Activated T-cell treated with anti-CD3 and anti-CD28 coated beads for 48 hours (primary cell): ENCODE measurements at places on chromosomes 12 and 14.
A peak's percentile ranks its signal among the peaks of the same experiment; 100 is the strongest.

GRCh38 chr12:65279369-65280112 is 1.1 kb downstream of the MSRB3 start:
- DNase-seq, result no peak

GRCh38 chr12:56103823-56104108 is 593 bp upstream of the PA2G4 start:
- DNase-seq, result no peak

DNA sequence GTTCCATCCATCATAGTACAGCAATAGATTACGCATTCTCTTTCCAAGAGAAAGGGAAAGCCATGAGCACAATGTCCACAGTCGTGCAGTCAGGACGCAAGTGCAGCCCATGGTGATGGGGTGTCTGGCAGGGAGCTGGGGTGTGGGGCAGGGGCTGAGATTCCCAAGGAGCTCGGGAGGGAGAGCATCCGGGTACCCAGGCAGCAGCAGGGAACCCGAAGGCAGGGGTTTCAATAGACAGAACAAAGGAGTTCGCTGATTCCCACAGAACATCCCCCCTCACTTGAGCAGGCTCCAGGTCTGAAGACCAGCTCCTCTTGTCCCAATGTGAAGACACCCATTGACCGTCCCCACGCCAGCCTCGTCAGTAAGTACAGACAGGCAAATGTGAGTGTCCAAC is 13.5 kb downstream of the ANHX start:
- no peak for DNase-seq

GRCh38 chr12:4272424-4273272 is 914 bp upstream of the CCND2 start:
- DNase-seq, result peak; percentile 73

DNA sequence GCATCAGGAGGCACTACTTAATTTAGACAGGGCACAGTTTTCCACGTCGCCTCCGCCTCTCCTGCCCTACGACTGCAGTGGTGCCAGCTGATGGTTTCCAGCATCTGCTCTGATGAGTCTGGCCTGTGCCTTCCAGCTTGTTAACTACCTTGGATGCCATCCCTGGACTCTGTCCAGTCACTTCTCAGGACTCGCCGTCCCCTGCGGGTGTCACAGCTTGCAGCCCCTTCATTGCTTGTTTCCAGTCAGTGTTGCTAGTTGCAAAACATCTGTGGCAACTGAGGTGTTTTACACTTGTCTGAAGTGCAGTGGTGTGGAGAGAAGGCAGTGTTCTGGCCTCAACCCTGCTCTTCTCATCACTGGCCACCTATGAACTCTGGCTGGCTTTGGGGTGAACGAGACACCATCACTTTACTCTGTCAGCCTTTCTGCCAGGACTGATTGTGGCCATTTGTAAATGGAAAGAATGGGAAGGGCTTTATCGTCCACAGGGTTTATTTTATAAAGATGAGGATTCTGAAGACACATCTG is 8.3 kb downstream of the ADGRD1 start:
- no peak for DNase-seq

DNA sequence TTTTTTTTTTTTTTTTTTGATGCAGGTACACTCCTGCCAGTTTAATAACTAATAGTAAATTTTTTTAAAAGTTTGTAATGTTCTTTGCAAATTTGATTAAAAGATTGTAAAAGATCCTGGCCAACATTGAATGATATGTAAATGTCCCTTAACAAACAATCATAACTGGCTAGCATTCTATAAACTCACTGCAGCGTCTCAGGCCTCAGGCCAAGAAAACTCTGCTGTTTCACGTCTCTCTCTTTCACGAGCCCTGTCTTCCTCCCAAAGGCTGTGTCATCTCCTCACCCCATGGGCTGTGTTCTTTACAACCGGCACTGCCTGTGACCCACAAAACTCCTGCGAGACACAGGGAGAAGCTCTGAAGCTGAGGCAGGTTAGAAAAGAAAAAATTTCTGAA is 103.3 kb downstream of the NUAK1 start:
- no peak for DNase-seq

DNA sequence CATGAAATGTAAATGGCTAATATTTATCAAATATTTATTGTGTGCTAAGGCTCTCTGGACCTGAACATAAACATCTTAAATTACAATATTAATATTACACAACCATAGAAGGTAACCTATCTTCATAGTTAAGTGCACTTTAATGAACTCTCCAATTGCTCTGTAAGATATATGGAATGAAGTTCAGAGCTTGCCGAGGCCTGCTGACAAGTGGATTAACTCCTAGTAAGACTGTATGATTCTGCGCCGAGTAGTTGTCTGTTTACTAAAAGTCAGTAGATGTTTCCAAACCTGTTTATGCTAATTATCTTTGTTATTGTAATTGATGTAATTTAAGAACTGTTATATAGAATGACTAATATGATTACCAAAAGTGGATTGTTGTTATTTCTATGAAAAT is 77.2 kb downstream of the PTPRR start:
- DNase-seq, result no peak

GRCh38 chr14:100570726-100571454 is 16.3 kb downstream of the BEGAIN start:
- DNase-seq, result no peak

DNA sequence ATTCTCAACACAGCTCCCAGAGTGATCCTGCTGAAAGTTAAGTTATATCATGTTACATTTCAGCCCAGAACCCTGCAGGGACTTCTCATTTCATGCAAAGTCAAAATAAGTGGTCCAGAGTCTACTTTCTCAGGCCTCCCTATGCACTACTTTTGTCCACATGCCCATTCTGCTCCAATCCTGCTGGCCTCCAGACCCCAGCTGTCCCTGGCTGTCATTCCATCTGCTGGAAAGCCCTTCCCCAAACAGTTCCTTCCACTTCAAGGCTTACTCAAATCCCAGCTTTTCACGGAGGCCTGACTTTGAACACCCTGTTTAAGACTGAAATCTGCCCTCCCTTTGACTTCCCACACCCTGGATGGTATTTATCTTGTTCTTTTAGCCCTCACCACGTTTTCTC is 109.8 kb upstream of the DNM1L start:
- no peak for DNase-seq

DNA sequence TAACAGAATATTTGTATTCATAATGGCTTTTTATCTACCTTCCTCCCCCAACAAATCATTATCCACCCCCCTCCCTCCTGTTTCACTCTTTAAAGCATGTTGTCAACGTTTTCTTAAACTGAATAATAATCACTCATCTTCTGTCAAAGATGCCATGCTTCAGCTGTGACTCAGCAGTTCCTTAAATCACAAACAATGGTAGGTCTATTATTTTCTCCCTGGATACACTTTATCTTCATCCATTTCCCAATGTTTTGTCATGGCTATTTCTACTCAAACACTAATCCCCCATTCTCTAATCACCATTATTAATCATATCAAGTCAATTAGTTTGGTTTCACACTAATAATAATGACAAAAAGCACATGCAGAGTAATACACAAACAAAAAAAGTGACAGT is 6.5 kb downstream of the CLEC12B start:
- DNase-seq, result no peak

DNA sequence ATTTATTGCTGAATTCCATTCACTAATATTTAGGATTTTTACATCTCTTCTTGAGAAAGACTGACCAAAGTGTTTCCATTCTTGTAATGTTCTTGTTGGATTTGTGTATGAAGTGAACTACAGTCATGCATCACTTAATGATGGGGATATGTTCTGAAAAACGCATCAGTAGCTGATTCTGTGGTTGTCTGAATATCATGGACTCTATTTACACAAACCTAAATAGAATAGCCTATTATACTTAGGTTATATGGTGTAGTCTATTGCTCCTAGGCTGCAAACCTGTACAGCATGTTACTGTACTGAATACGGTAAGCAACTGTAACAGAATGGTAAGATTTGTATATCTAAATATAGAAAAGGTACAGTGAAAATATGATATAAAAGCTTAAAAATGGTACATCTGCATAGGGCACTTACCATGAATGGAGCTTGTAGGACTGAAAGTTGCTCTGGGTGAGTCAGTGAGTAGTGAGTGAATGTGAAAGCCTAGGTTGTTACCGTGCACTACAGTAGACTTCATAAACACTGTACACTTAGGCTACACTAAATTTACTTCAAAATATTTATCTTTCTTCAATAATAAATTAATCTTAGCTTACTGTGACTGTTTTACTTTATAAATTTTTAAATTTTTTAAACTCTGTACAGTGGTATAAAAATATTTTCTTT is 27.6 kb upstream of the P2RX4 start:
- no peak for DNase-seq

- no peak for DNase-seq
Observed at GRCh38 chr12:130552483-130552996, 163.6 kb downstream of the RIMBP2 start.

GRCh38 chr12:93592641-93593406 is 20.3 kb downstream of the SOCS2 start:
- DNase-seq, result no peak

GRCh38 chr12:43112101-43112920 is 439.7 kb downstream of the ADAMTS20 start:
- DNase-seq, result no peak

DNA sequence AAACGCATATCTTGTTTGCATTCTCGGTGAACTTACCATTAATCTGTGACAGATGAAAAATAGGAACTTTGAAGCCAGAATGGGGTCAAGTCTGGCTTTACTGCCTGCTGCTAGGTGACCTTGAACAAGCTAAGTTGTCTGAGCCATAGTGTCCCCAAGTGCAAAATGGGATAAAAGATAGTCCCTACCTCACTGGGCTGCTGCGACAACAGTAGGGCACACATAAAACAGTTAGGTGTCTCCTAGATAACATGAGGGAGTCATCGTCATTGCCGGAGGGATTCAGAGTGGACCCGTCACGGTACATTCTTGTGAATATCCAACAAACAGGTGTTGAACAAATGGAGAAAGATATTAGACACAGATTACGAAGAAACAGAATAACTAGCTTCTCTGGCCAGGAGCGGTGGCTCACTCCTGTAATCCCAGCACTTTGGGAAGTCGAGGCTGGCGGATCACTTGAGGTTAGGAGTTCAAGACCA is 71.2 kb downstream of the NINJ2 start:
- DNase-seq, result no peak

DNA sequence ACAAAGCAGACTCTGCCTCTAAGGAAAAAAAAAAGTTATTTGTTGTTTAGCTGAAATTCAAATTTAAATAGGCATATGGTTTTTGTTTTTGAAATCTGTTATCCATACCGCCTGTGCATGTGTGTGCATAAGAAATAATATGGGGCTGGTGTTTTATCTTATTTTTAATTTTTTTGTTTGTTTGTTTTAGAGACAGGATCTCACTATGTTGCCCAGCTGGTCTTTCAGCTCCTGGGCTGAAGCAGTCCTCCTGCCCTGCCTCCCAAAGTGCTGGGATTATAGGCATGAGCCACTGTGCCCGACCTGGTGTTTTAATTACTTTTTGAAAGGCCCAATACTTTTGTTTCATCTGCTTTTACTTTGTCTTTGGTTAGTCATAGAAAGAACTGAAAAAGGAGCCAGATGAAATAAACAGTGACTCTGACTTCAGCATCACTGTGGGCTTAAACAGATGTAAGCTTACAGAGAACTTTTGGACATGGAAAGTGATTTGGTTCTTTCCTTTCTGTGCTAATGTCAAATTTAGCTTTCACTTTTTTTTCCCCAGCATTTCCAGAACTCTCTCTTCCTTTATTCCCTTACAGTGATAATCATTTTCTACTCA is 37.2 kb downstream of the SUPT16H start:
- DNase-seq, result no peak

DNA sequence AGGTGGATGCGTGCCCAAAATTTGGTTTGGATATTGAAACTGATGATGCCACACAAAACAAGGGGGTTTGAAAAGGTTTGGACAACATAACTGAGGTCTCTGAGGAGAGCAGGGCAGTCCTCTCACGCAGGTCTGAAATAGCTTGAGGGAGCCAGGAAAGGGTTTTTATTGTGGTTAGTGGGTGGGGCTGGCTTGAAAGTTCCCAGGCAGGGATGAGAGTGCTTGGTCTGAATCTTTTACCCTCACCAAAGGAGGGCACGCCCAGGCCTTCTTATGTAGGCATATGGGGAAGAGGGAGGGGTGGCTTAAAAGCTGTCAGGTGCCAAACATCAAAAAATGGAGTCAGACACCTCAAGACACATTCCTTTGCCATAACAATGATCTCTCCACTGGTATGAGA is 493.1 kb upstream of the CCDC196 start:
- no peak for DNase-seq

GRCh38 chr14:56752428-56752827 is 57.9 kb downstream of the OTX2 start:
- no peak for DNase-seq

GRCh38 chr14:64768401-64769095 is 64.3 kb downstream of the PLEKHG3 start:
- no peak for DNase-seq

- no peak for DNase-seq
Observed at GRCh38 chr12:106769078-106769477, 5.4 kb upstream of the RIC8B start.

GRCh38 chr12:124923905-124924734 is 9.7 kb upstream of the UBC start:
- no peak for DNase-seq

DNA sequence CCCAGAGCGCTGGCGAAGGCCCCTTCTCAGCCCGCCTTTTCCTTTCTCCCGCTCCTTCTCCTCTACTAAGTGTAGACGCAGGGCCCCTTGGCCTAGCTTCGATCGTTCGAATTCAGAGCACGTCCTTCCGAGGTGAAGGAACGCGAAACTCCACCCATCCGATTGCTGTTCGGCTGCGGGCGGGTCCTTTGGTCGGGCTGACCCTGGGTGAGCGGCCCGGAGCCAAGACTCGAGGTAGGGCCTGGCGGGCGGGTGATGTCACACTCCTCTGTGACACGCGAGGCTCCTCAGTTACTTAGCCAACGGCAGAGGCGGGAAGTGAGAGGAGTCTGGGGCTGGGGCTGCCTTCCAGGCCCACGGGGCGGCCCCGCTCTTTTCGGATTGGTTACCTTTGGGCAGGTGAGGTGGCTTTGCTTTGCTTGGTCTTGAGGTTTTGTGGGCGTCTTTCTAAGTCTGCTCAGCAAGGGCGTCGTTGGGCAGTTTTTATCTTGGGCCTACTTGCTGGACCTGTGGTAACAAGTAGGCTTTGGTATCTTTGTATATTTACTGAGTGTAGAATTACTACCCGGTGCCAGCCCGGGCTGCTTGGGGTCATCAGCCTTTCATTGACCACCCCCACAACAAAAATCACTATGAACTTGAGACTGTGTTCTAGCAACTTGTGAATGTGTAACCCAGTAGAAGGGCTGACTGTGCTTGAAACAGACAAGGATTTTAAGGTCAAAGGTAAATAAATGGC is 694 bp downstream of the TMBIM6 start:
- DNase-seq, result peak; percentile 84

GRCh38 chr14:65263177-65263788 is 149.2 kb upstream of the FUT8 start:
- no peak for DNase-seq

DNA sequence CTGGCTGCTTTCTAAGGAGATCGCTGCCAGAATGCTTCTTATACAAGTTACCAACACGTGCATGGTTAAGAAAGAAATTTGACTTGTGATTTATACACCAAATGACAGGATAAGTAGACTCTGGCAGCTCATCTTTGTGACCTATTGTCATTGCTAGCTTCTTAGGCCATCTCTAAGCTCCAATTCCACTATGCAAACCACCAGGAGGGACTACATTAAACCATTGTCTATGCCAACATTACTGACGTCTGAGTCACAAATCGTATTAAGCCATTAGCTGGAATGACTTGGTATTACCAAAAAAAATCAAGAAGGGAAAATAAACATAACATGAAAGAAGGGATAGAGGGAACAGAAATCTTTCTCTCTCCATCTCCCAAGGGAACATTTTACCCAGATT is 15.8 kb upstream of the VPS33A start:
- no peak for DNase-seq

- no peak for DNase-seq
Observed at GRCh38 chr14:39442293-39442692, 10.1 kb upstream of the FBXO33 start.
